ENCODE measurements at places on chromosomes 7 and 10.

GRCh38 chr7:19397911-19398310, 252.7 kb upstream of the FERD3L start:
- no peak for DNase-seq

- no peak for DNase-seq
Observed at GRCh38 chr7:154789404-154789803, 213.5 kb downstream of the PAXIP1 start.

- DNase-seq: no peak
Observed at GRCh38 chr7:139046143-139046542, 10.3 kb upstream of the ZC3HAV1L start.

DNA sequence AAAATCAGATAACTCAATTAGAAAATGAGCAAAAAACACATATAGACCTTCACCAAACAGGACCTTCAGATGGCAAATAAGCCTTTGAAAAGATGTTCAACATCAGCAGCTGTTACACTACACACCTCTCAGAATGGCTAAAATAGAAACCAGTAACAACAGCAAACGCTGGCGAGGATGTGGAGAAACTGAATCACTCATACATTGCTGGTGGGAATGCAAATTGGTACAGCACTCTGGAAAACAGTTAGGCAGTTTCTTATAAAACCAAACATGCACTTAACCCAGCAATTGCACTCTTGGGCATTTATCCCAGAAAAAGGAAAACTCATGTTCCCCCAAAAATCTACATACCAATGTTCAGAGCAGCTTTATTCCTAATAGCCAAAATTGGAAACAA, 37.7 kb upstream of the SMARCD3 start:
- no peak for DNase-seq

GRCh38 chr7:6438427-6438826, 9.3 kb downstream of the DAGLB start:
- DNase-seq: no peak

DNA sequence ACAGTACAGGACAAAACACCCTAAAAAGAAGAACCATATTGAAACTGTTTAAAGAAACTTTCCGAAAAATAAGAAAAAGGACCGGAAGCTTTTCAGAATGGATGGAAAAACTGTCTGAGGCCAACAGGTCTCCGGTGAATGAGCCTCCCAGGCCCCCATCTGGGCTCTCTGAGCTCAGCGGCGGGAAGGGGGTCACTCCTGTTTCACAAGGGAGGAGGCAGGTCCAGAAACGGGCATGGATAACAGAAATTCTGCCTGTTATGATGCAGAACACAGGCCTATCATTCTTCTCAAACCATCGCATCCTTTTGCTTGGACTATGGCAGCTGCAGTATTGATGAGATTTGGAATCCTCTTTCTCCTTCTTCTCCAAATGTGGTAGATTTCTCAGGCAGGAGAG, 58.9 kb upstream of the SHH start:
- DNase-seq: no peak

DNA sequence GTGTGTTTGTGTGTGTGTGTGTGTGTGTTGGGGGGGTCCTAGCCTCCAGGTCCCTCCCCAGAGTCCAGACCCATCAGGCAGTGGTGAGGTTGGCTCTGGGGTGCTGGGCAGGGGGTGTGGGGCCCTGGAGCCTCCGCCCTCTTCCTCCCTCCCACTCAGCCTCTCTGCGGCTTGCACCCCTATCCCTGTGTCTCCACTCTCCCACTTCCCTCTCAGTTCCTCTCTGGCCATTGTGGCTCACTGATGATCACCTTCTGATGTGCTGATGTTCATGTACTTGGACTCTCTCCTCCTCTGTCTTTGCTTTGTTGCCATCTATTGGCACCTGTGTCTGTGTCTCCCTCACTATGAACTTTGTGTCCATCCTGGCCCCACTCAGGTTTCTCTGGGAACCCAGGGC, 298.7 kb downstream of the ZEB1 start:
- DNase-seq: no peak

DNA sequence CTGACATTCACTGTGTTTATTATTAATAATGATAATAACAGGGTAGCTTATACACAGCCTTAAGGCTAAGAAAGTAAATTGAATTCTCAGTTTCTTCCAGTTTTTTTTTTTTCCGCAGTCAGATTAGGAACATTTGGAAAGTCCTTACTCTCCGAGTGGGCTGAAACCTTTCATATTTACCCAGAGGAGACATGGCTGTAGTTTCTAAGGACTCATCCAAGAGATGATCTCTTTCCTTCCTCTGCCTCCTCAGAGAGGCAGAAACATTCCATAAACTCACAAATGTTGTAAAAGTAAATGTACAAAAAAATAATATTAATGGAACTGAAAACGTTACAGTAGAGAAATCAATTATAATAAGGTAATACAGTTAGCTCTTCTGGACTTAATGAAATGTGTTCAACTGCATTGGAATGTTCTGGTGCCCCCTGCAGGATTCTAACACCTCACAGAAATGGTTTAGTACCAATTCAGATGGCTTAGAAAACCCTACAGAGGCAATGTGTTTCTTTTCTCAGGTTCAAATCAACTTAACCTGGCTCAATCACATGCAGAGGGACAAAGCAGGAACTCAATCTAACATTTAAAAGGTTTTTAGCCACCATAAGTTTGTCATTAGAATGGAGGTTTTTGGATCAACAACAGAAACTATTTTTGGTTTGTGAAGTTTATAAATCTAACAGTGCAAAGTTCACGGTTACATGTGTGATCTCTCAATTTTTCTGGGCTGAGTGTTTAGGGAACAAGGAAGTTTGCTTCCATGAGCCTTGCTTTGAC, 71.7 kb downstream of the ICA1 start:
- peak; percentile 20 for DNase-seq

GRCh38 chr7:157575777-157576176, 239.0 kb downstream of the DNAJB6 start:
- DNase-seq: no peak

GRCh38 chr10:73537288-73537687, 41.5 kb upstream of the PPP3CB start:
- DNase-seq: no peak

DNA sequence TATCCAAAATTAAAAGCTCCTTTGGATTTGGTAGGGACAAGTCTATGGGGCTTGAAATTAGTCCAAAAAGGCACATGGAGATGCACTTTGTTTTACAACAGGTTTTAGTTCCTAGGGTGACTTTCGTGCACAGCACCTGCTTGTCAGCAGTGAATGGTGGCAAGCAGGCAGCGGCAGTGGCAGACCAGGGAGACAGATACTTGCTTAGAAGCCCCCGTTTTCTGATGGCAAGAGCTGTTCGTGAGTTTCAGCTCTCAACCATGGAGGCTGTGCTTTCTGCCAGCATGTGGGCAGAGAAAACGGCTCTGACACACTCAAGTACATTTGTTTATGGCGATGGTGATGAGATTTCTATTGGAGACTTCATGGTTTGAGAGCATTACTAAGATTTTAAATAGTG, 61.7 kb upstream of the SHH start:
- no peak for DNase-seq

DNA sequence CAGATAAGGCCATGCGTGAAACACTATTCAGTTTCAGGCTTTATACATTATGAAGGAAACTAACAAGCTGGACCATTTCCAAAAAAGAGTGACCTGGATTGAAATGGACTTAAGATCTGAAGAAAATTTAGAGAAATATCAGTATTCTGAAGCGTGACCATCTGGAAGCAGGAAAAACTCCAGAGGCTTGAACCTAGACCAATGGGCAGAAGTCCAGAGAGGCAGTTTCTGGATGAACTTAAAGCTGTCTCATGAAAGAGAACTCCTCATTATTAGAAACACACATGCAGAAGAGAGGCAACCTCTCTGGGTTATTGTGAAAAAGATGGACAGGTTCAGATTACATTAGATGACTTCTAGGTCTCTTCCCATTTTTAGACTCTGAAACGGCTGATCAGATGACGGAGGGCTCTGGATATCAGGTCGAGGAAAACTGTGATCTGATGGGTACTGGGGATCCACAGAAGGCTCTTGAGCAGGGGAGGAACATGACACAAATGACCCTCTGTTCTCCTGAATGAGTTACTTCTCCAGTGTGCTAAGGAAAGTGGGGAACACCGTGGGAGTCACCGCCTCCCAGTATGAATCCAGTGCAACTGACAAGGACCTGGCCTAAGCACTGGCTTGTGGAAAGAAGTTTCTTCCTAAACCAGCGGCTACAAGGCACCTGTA, 116.5 kb downstream of the SPDYE5 start:
- DNase-seq: no peak

Data from HFF-Myc (cell line).